ENCODE measurements at places on chromosomes 2 and 18. TPM values are rescaled to one million over a fixed set of nuclear protein-coding genes. Genes with fewer than 3 reads are reported as not detected.

DNA sequence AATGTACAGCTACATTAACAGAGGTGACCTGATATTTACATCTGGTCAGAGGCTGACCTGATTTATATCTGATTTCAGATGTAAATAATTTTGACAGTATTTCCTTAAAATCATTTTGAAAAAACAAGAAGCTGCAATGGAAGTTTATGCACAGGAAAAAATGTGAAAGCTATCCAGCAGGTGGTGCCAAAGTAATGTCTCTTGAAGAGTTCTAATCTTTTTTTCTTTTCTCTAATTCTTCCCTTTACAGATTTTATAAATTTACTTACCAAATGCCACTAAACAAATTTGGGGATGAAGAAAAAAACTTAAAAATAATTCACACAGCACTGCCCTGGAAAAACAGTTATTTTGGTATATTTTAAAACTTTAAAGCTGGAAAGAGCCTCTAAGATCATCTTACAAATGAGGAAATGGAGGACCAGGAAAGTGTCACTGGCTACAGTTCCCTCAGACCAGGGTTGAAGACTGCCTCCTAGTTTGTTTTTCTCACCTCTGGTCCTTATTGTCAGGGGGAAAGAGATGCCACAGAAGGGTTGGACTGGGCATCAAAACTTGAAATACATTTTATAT, 16.4 kb upstream of the FBLN7 start:
- H3K27me3 ChIP-seq: no peaks in the 10 kb centered on the region
- no peak overlapping the region for H3K27ac ChIP-seq
- peaks cover 21% of the 10 kb centered on the region for H3K36me3 ChIP-seq
- H3K4me3 ChIP-seq: no peak overlapping the region

- H3K36me3 ChIP-seq: no peaks in the 10 kb centered on the region
- no peak for DNase-seq
- peaks cover 7% of the 10 kb centered on the region for H3K27me3 ChIP-seq
- peaks cover 51% of the 10 kb centered on the region for H3K4me1 ChIP-seq
- H3K4me3 ChIP-seq: no peak overlapping the region
- H3K27ac ChIP-seq: no peak overlapping the region
Observed at GRCh38 chr2:8538931-8539621, 142.8 kb upstream of the ID2 start.

DNA sequence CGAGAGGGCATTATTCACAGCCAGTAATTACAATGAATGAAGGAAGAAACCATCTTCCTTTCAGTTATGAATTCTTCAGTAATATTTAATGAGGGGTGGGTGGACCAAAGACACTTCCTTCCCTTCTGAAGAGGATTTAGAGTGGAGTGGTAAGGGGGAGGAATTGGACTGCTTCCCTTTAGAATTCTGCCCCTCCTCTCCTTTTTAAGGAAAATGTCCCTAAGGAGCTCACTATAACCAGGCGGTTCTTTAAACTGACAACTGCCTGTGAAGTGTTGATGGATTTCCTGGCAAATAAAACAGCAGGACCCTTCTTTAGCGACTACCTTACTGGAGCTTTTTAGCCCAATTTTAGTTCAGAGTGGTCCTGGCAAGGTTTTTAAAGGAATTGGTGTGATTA, 86.4 kb downstream of the LIMS1 start:
- peaks cover 65% of the 10 kb centered on the region for H3K4me1 ChIP-seq
- no peak overlapping the region for H3K4me3 ChIP-seq
- peaks cover 4% of the 10 kb centered on the region for H3K36me3 ChIP-seq
- no peak for DNase-seq

- H3K27ac ChIP-seq: no peak overlapping the region
- peaks cover 27% of the 10 kb centered on the region for H3K36me3 ChIP-seq
- peaks cover 17% of the 10 kb centered on the region for H3K4me1 ChIP-seq
- DNase-seq: no peak
- no peak overlapping the region for H3K4me3 ChIP-seq
Observed at GRCh38 chr2:135557530-135557929, 26.2 kb downstream of the R3HDM1 start.

- no peak overlapping the region for H3K4me3 ChIP-seq
- H3K36me3 ChIP-seq: no peaks in the 10 kb centered on the region
- no peak for DNase-seq
- no peaks in the 10 kb centered on the region for H3K27me3 ChIP-seq
Observed at GRCh38 chr2:95357717-95358280, 44.7 kb upstream of the FAHD2A start.

DNA sequence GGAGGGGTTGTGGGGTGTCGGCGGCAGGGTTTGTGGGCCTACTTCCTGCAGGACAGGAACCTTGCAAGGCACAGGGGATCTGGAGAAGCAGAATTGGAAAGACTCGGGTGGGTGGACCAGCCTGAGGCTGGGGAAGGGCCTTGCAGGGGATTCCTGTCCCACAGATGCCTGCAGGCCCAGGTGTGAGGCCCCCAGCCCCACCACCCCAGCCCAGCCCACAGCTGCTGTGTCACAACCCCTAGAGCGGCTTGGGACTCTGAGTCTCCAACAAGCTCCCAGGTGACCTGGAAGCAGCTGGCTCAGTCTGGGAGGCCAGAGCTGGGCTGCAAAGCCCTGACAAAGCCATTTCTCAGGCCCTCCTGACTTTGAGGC, 93.1 kb downstream of the ZFP36L2 start:
- H3K4me3 ChIP-seq: peak overlapping the region; percentile 53
- no peak for DNase-seq
- H3K36me3 ChIP-seq: peaks cover 2% of the 10 kb centered on the region
- H3K4me1 ChIP-seq: peaks cover 95% of the 10 kb centered on the region
- peak overlapping the region; percentile 93 for H3K27ac ChIP-seq

GRCh38 chr18:48940854-48941611, 9.7 kb downstream of the SMAD7 start:
- H3K27me3 ChIP-seq: peaks cover 2% of the 10 kb centered on the region
- DNase-seq: peak; percentile 77
- peak overlapping the region; percentile 65 for H3K4me3 ChIP-seq
- peak overlapping the region; percentile 79 for H3K27ac ChIP-seq

DNA sequence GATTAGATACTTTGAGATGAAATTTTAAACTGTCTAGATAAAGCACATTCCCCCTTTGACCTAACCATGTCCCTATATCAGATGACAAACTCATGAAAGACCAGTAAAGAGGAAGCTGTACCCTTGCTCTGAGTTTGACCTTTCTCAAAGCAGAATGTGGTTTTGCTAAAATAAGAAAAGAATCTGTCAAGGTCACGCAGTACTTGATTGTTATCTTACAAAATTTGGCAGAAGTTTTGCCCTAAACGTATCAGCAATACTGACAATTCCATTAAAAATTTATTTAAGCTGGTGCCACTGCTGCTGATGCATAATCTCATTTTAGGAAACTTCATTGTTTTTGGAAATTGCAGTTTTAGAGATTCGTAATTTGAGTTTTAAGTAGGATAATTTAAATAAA, 31.2 kb upstream of the GALM start:
- H3K4me3 ChIP-seq: no peak overlapping the region
- H3K4me1 ChIP-seq: peaks cover 28% of the 10 kb centered on the region

- no peak overlapping the region for H3K4me3 ChIP-seq
- H3K27ac ChIP-seq: peak overlapping the region; percentile 65
- peaks cover 2% of the 10 kb centered on the region for H3K36me3 ChIP-seq
- H3K27me3 ChIP-seq: no peaks in the 10 kb centered on the region
Observed at GRCh38 chr2:64211276-64211921, 67.2 kb upstream of the PELI1 start.

DNA sequence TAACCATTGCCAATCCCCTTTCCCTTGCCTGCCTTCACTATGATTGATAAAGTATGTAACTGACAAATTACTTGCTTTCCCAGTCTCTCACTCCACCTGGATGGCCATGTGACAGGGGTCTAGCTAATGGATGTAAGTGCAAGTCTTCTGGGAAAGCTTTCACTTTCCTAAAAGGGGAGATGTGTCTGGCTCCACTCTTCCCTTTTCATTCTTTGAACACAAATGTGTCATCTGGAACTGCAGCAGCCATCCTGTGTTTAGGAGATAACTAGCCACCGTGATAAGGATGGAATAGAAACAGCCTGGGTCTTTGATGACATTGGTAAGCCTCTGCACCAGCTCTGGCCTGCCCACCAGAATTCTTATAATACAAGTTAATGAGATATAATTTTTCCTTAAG, 38.2 kb downstream of the SNRPD1 start:
- H3K27ac ChIP-seq: no peak overlapping the region
- H3K27me3 ChIP-seq: no peaks in the 10 kb centered on the region
- H3K4me1 ChIP-seq: peaks cover 3% of the 10 kb centered on the region
- DNase-seq: no peak
- peaks cover 18% of the 10 kb centered on the region for H3K36me3 ChIP-seq
- no peak overlapping the region for H3K4me3 ChIP-seq

- H3K27me3 ChIP-seq: peaks cover 95% of the 10 kb centered on the region
- H3K4me1 ChIP-seq: peaks cover 18% of the 10 kb centered on the region
- peaks cover 1% of the 10 kb centered on the region for H3K36me3 ChIP-seq
- no peak overlapping the region for H3K27ac ChIP-seq
Observed at GRCh38 chr2:176170602-176171305, 13.6 kb downstream of the HOXD3 start.

GRCh38 chr18:9952633-9953416, 39.0 kb downstream of the VAPA start:
- no peaks in the 10 kb centered on the region for H3K27me3 ChIP-seq
- no peak overlapping the region for H3K27ac ChIP-seq
- H3K4me3 ChIP-seq: no peak overlapping the region
- H3K36me3 ChIP-seq: peaks cover 17% of the 10 kb centered on the region
- no peak for DNase-seq

DNA sequence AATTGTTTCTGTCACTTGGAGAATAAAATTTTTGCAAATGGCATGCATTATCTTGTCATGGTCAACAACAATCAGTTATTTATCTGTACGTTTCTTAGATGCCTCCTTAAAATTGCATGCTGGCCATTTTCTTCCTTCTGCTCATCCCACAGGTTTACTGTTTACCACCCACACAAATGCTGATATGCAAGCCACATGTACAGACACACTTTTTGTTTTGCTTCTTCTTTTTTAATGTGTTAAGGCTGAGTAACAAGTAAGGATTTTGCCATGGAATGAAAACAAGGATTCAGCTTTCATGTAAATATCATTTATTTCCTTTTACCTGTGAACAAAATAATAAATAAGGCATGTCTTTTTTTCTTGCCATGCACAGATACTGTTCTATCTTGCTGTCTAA, 1077.1 kb upstream of the ZEB2 start:
- H3K4me3 ChIP-seq: no peak overlapping the region
- no peak for DNase-seq
- no peaks in the 10 kb centered on the region for H3K27me3 ChIP-seq
- no peak overlapping the region for H3K27ac ChIP-seq
- no peaks in the 10 kb centered on the region for H3K36me3 ChIP-seq
- H3K4me1 ChIP-seq: no peaks in the 10 kb centered on the region

GRCh38 chr18:45066210-45066609, 385.5 kb downstream of the SETBP1 start:
- no peaks in the 10 kb centered on the region for H3K4me1 ChIP-seq
- no peak for DNase-seq
- H3K27me3 ChIP-seq: no peaks in the 10 kb centered on the region
- H3K4me3 ChIP-seq: no peak overlapping the region

DNA sequence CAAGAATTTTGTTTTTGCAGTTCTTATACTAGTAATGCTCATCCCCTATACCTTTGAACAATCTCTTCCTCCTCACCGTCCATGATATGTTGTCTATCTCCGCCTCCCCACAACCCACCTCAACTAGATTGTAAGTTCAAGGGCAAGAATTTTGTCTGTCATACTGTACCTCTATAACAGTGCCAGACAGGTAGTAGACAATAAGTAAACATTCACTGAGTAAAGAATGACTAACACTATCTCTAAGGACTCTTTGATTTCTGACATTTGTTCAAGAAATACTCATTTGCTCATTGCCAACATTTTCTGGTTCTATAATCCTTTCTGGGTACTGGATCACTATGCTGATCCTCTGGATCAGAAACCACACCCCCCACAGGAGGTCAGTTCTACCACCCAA, 82.4 kb downstream of the EXOC6B start:
- no peaks in the 10 kb centered on the region for H3K27me3 ChIP-seq
- H3K4me3 ChIP-seq: no peak overlapping the region
- no peaks in the 10 kb centered on the region for H3K36me3 ChIP-seq
- H3K27ac ChIP-seq: no peak overlapping the region
- no peak for DNase-seq

GRCh38 chr2:211328126-211328525, 771.7 kb downstream of the CPS1 start:
- no peak for DNase-seq
- H3K27me3 ChIP-seq: no peaks in the 10 kb centered on the region
- no peak overlapping the region for H3K4me3 ChIP-seq
- no peaks in the 10 kb centered on the region for H3K4me1 ChIP-seq
- no peak overlapping the region for H3K27ac ChIP-seq
- H3K36me3 ChIP-seq: no peaks in the 10 kb centered on the region

DNA sequence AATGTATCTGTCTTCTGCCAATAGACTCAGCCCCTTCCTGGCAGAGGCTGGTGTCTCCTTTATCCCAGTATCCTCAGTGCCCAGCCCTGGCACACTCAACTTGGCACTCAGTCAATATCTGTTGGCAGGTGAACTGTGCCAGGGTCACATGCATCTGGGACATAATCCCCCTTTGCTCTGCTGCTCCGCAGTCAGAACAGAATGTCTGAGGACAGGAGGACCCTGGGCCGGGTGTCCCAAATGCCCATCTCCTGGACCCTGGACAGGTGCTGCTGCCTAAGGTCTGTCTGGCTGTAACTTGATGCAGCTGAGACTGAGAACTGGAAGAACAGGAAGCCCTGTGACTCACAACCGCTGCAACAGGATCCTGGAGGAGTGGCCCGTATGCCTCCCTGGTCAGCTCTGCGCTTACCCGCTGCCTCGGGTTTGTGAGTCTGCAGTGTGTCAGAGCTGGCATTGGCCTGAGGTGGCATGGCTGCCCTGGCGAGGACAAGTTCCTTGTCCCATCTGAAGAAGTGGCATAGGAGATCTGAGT, 11.4 kb downstream of the HK2 start:
- H3K4me1 ChIP-seq: peaks cover 91% of the 10 kb centered on the region
- no peak for DNase-seq
- H3K4me3 ChIP-seq: no peak overlapping the region
- peaks cover 50% of the 10 kb centered on the region for H3K36me3 ChIP-seq
- H3K27ac ChIP-seq: no peak overlapping the region

RAB6D gene
- total RNA-seq: not detected

BAZ2B gene
- total RNA-seq: 8.3 TPM

FOXD4L1 gene
- 0.16 TPM for total RNA-seq
